CD4-positive, alpha-beta T cell treated with Interleukin-15 for 1 hour (primary cell): ENCODE measurements at places on chromosomes 2 and 18.
A peak's percentile ranks its signal among the peaks of the same experiment; 100 is the strongest.

GRCh38 chr2:3001615-3002560 lies 375.7 kb downstream of the EIPR1 start:
- DNase-seq: no peak

GRCh38 chr2:240288087-240288521 lies 147.4 kb upstream of the GPC1 start:
- DNase-seq: no peak

GRCh38 chr2:175525975-175526374 lies 344.5 kb upstream of the ATP5MC3 start:
- no peak for DNase-seq

DNA sequence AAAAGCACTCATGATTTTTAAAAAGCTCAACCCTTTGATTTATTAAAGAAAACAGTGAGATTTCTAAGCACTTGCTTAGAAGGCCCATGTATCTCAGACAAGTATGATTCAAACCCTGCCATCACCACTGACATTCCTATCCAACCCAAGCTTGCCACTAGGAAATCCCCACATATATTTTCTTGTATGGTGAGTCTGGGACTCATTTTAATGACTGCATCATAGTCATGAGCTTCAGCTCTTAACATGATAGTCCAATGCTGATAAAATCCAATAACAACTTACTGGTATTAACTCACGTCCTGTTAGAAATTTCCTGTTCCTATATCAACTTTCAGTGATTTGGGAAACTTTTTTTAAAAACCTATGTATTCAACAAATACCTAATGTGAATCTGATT lies 39.4 kb upstream of the NCKAP5 start:
- DNase-seq: no peak

DNA sequence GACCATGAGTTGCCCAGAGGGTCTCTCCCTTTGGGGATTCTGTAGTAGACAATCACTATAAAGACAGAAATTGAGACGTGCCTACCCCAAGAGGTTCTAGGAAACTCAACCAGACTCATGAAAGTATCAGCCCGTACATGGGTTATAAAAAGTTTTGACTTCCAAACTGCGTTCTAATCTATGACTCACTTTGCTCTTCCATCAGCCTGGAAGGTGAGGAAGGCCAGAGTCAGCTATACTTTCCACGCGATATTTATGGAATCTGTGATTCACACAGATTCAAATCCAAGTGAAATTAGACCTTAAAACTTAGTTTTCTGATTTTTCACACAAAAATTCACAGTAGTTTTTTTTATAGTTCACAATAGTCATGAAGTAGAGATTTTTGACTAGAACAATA lies 7.7 kb upstream of the LYPD1 start:
- DNase-seq: no peak

GRCh38 chr2:46878240-46878877 lies 37.2 kb downstream of the MCFD2 start:
- no peak for DNase-seq

DNA sequence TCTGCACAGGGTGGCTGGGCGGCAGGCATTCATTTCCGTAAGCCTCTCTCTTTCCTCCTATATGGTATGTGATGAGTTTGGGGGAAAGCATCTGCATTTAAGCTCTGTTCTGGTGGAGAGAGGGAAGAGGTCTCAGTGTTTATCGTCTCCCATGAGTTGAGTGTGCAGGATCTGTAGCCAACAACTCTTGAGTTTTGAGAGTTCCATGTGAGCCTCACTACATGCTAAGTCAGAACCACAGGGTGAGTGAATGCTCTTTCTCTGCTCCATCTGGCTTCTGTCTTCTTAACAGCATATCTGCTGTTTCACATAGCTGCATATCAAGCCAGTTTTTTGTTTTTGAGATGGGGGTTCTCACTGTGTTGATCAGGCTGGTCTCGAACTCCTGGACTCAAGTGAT lies 22.7 kb downstream of the RAB31 start:
- DNase-seq: no peak

DNA sequence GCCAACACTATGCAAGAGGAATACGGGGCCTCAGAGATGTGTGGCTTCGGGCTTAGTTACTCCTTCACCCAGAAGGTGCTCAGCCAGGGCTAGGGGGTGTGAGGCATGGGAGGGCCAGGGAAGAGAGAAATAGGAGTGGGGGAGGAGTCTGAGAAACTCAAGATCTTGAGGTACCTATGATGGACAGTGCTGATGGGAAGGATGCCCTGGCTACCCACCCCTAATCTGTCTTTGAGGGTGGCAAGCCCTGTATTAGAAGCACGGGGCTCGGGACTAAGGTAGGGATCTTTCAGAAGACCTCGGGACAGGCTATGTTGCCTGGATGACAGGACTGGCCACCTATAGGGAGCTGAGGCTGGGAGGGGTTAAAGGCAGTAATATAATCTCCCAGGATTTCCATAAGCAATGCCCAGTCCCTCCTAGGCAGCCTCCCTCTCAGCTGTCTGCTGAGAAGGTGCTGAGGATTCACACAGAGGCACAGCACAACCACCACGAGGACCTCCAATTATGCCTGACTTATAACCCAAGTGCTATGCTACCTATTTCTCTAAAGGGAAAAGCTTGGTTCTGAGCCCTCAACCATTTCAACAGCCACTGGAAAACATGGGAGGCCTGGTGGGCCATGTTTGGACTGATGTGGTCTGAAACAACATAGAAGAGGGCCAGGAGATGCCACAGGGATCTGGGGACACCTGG lies 23.3 kb downstream of the MTHFD2 start:
- no peak for DNase-seq

DNA sequence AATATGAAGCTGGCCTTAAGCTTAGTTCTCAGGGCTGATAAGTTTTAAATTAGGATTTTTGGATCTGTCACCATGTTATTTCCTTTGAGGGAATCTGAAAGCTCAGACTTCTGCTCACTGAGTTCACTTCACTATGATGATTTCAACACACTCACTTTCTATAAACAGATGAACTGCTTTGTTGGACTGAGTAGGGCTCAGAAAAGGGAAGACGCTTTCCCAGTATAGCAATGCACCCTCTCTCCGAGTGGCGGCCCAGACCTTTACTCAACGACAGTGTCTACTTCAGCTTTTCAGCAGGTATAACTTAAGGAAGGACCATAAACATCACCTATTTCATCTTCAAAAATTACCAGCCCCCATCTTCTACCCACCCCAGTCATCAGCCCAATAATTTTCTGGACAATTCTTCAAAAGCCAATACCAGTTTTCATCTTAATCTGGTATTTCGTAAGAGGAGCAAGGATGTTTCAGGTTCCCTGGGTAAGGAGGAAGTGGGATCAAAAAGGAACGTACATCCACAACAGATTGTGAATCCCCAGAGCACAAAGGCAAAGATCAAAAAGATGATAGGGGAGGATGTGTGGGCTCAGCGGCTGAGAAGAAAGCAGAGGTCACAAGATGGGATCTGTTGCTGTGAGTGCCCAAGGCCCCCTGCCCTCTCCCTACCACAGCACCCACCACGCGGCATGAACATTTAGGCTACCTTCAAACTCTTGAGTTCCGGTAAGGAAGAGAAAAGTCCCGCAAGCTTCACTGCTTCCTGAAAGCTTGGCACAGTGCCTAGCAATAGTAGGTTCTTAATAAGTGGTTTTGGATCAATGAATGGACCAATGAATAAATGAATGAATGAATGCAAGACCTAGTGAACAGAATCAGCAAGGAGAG lies 41.9 kb downstream of the LPIN2 start:
- peak; percentile 71 for DNase-seq

GRCh38 chr2:184472481-184472880 lies 125.8 kb upstream of the ZNF804A start:
- DNase-seq: no peak

- DNase-seq: no peak
Measured at GRCh38 chr2:104867813-104868504, 14.0 kb downstream of the POU3F3 start.

GRCh38 chr2:120677696-120678247 lies 57.9 kb upstream of the GLI2 start:
- DNase-seq: no peak

- DNase-seq: no peak
Measured at GRCh38 chr2:208250388-208250787, 4.5 kb downstream of the IDH1 start.

- DNase-seq: peak; percentile 57
Measured at GRCh38 chr18:23243178-23243577, 107.9 kb downstream of the CABLES1 start.

GRCh38 chr2:176164201-176164600 lies 7.1 kb downstream of the HOXD3 start:
- no peak for DNase-seq

DNA sequence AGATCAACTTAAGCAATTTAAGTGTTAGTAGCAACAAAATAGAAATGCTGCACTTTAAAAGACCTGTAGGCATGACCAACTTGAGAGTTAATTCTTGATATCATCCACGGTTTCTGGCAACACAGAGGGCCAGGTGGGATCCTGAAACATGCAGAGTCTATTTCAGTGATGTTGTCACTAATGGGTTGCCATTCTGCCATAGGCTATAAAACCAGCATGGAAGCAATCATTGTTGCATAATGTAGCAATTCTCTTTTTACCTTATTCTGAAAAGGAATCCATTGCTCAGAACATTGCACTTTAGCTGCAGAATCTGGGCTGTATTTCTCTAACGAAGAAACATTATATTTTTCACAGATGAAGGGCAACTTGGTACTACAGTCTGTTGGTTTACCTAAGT lies 53.9 kb upstream of the CD302 start:
- DNase-seq: no peak
